Suppressor macrophage (primary cell): ENCODE measurements at places on chromosomes 12 and 14.

DNA sequence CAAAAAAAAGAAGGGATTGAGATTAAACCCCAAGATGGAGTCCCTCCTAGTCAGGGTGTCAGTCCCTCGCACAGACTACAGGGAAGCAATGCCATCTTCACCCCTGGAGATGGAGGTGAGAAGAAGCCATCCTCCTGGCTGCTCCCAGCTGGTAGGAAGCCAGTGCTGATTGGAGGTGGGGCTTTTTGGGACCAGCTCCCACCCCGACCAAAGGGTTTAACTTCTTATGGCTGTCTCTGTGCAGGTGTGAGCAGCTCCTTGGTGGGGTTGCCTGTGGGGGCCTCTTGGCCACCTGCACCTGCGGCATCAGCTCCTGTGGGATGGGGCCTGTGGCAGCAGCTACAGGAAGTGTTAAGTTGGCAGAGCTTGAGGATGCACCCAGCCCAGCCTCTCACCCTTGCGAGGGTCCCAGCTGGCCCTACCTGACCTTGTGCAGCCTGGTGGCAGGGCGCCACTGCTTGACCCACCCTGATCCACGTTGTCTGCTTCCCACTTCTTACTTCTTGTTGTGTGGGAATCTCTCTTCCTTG lies 3.8 kb upstream of the KRT86 start:
- no peak for DNase-seq

DNA sequence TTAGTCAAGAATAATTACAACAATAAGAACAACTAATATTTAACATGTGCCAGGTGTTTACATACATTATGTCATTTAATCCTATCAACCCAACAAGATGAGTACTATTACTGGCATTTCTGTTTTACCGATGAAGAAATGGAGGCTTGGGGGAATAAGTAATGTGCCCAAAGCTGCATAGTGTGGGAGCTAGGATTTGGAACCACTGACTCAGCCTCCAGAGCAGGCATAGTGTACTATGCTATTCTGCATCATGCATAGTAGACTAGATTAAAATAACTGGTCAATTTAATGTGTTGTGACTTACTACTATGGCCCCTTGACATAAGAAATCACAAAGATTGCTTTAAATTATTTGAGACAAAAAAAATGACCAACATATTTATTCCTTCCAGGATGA lies 9.5 kb downstream of the GPR19 start:
- no peak for DNase-seq

- no peak for DNase-seq
Measured at GRCh38 chr12:24500831-24501230, 448.1 kb downstream of the BCAT1 start.

DNA sequence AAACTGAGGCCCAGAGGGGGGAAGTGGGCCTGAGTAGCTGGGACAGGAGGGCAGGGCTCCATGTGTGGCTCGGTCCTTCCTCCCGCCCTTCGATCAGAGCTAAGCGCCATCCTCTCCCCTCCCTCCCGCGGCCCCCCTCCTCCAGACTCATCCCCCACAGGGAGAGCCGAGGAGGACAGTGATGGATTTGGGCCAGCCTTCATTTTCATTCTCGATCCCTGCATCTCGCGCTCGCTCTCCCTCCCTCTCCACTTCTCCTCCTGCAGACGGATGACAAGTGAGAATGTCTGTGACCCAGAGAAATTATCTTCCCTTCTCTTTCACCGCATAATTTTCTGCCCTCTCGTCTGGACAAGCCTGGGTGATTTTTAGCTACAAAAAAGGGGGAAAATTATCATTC lies 183.3 kb downstream of the RBM19 start:
- DNase-seq = no peak

GRCh38 chr12:123267991-123268843 lies 3.4 kb downstream of the CDK2AP1 start:
- peak; percentile 68 for DNase-seq
